GDM1 (cell line): ENCODE measurements at places on chromosomes 4 and X.

- DNase-seq: peak; percentile 88
These were observed 54.0 kb downstream of the MAML3 start for GRCh38 chr4:140099983-140100382.

GRCh38 chr4:123956204-123956603, 559.6 kb downstream of the SPRY1 start:
- no peak for DNase-seq

DNA sequence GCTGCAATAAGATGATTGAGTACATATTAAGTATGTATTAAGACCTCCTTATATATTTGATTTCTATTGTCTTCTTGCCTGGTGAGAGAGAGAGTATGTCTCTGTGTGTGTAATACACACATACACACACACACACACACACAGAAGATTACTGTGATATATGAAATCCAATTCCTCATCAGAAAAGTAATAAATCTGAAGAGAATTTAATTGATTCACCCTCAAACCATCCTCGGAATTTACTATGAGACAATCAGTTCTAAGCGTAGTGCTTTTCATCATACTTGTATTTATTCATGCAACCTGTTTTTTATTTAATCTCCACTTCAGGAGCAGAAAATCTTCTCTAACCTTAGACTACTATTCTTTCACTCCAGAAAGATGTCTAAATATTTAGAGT, 62.3 kb upstream of the TLL1 start:
- DNase-seq: no peak

DNA sequence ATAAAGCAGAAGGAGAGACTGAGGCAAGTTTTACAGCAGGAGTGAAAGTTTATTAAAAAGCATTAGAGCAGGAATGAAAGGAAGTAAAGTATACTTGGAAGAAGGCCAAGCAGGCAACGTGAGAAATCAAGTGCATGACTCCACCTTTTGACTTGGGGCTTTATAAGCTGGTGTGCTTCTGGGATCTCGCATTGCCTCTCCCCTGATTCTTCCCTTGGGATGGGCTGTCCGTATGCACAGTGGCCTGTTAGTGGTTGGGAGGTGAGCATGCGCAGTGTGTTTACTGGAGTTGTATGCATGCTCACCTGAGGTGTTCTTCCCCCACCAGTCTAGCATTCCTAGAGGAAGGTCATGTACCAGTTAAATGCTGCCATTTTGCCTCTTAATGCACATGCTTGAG, 29.1 kb upstream of the C1QTNF7 start:
- no peak for DNase-seq

- no peak for DNase-seq
These were observed 35.8 kb upstream of the MAML3 start for GRCh38 chr4:140189805-140190204.

GRCh38 chrX:69616457-69617203, 717 bp downstream of the EDA start:
- DNase-seq: no peak

DNA sequence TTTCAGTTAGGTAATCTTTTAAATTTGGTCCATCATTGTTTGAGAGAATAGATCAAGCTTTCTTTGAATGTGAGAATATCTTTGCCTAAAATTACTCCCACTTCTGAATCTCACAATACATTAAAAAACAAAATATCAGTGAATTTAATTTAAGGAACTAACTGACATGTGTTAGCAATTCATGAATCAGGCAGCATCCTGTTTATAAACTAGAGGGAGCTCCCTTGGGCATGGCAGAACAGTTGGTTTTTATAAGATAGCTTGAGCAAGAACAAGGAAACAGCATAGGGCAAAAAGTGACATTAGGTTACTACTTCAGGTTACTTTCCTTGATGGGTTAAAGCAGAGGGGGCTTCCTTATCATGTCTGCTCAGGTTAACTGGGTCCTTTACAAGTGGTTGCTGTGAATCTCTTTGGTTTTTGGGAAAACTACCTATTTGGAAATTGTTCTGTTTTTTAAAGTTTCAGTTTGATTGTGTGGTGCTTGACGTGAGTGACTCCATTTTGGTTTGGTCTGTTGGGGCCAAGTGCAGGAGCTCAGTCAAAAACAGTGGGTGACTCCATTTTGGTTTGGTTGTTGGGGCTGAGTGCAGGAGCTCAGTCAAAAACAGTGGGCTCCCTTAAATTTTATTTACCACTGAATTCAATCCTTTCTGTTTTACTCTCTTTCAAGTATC, 68.0 kb downstream of the PPEF2 start:
- no peak for DNase-seq

- no peak for DNase-seq
These were observed 135.7 kb downstream of the QDPR start for GRCh38 chr4:17376205-17376604.

- DNase-seq: no peak
These were observed 20.1 kb upstream of the UVSSA start for GRCh38 chr4:1326751-1327525.

GRCh38 chrX:110241816-110242215, 76.1 kb downstream of the AMMECR1 start:
- DNase-seq: no peak

DNA sequence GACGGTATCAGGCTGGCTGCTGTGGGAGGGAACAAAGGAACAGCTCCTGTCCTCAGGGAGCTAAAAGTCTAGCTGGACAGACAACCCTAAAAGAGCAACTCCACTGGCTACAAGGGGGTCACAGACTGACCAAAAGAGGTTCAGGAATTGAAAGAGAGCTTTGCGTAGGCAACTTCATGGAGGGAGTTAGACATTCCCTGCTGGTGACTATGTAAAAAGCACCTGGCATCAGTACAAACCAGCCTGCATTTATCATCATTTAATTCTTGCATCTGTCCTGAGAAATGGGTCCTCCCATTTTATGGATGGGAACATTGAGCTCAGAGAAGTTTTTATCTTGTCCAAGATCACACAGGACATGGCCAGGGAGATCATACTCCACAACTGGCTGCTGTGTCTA, 1.4 kb upstream of the LGI2 start:
- no peak for DNase-seq

DNA sequence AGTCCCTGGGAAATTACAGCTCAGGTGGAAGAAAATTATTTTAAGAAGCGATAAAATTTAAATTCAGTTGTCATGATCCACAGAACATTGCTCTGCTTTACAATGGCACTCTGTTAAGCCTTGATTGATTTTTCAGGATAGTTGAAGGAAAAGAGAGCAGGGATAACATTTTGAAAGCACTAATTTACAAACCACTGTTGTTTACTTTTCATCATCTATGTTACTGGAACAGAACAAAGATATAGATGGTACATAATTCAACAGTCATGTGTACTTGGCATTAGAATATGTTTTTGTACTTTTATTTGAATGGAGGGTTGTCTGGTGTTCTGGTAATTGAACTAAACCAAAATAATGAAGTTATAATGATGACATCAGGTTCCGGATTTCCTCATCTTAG, 2.6 kb upstream of the ODAM start:
- DNase-seq: no peak

DNA sequence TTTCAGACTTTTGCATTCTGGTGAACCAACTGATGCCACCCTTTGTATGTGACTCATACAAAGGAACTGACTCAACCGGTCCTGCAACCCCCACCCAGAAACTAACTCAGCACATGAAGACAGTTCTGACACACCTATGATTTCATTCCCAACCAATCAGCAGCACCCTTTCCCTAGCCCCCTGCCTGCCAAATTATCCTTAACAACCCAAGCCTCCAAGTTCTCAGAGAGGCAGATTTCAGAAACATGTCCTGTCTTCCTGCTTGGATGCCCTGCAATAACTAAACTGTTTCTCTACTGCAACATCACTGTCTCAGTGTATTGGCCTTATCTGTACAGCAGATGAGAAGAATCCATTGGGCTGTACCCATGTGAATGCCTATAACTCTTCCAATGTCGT, 284.7 kb downstream of the CAMK2D start:
- DNase-seq: no peak

GRCh38 chr4:134326866-134327265, 125.3 kb upstream of the PABPC4L start:
- no peak for DNase-seq

- DNase-seq: no peak
These were observed 4.3 kb downstream of the SOWAHD start for GRCh38 chrX:119762718-119763117.

DNA sequence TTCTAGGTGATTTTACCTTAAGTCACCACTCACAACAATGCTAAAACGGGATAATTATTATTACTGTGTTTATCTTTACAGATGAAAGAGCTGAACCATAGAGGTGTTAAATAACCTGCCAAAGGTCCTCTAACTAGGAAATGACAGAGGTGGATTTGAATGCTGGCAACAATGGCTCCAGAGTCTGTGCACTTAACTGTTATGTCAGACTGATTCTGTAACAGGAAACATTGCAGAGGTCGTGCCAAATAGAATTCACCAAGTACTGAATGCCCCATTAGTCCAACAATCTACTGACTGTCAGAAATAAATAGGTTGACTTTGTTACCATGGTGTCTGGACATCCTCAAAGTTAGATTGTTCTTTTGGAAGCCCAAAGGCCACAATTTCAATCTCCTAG, 20.9 kb upstream of the USP27X start:
- no peak for DNase-seq

DNA sequence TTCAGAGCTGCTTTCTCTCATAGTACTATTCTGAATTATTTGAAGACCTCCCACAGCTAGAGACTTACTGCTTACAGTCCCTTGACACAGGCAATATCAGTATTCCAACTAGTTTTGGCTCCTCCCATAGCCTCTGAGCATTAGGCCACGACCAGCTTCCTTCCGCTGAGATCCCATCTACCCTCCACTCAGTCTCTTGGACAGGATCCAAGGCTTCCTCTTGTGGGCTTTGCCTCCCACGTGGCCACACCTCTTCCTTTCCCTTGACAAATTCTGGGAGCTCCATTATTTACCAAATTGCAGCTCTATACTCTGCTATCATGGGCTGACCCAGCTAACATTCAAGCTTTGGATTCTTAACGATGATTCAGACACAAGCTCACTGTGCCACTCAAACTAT, 470.4 kb upstream of the GALNT7 start:
- no peak for DNase-seq

GRCh38 chrX:46198858-46199257, 346.4 kb downstream of the ZNF674 start:
- DNase-seq: no peak

GRCh38 chr4:4727536-4727935, 131.9 kb upstream of the MSX1 start:
- DNase-seq: no peak

- DNase-seq: no peak
These were observed 80.3 kb upstream of the NEIL3 start for GRCh38 chr4:177229331-177229730.

GRCh38 chr4:30722092-30722358, 1.9 kb downstream of the PCDH7 start:
- DNase-seq: no peak

DNA sequence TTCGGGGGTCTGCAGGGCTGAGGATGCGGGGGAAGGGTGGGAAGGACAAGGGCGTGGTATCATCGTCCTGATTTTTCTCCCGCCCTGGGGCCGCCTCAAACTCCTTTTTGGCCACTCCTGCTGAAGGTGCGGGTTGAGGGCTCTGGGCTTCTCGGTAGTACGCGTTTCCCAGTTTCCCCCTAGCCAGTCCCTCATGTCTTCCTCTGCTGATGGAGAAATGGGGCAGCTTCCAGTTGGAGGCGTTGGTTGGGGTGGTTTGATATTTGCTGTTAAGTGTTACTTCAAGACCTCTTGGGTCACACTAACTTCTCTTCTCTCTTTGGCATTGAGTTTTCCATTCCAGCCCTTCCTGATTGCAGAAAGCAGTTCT, 482 bp downstream of the GSTCD start:
- no peak for DNase-seq

- DNase-seq: no peak
These were observed 21.7 kb downstream of the TMEM184C start for GRCh38 chr4:147638942-147639341.

DNA sequence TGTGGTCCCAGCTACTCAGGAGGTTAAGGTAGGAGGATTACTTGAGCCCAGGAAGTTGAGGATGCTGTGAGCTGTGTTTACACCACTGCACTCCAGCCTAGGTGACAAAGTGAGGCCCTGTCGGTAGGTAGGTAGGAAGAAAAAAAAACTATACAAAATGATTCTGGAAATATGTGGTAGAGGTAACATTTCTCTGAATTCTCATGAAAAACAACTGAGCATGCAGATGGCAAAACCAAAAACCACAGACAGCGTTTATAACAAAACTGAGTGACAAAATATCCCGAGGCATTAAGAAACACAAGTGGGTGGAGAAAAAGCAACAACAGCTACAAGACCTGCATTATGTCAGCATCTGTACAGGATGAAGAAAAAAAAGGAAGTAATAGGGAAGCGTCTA, 211.7 kb downstream of the DLG3 start:
- no peak for DNase-seq

DNA sequence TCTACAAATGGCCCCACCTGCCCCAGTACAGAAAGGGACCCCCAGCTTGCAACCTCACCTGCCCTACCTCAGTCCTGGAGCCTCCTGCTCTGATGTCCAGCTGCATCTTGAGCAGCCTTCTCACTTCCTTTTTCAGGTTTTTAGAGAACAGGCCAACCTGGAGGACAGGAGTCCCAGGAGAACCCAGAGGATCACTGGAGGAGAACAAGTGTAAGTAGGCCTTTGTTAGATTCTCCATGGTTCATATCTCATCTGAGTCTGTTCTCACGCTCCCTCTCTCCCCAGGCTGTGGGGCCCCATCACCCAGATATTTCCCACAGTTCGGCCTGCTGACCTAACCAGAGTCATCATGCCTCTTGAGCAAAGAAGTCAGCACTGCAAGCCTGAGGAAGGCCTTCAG, 3.6 kb downstream of the MAGEA11 start:
- no peak for DNase-seq

GRCh38 chr4:176413171-176413570, 93.4 kb downstream of the SPCS3 start:
- DNase-seq: no peak

DNA sequence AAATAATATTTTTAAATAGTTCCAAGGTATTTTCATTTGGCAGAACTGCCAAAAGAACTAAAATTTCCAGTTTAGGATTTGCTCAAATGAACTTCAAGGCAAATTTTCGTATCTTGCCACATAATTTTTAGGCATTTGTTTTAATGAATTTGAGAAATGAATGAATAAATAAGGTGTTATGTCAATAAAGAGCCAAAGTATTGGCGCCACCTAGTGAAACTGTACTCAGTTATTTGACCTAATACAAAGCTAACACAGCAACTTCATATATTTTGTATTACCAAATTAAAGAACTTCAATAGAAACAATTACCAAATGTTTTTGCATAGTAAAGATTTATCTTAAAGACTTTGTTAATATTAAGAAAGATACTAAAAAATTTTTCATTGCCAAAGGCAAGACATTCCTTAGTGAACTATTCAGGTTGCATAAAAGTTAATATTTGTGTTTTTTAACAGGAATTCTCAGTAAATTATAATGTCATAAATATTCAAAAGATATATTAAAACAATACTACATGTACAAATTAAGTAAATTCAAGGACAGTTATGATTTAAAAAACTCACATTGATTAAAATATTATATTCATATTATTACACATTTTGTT, 50.3 kb downstream of the STPG2 start:
- DNase-seq: no peak

DNA sequence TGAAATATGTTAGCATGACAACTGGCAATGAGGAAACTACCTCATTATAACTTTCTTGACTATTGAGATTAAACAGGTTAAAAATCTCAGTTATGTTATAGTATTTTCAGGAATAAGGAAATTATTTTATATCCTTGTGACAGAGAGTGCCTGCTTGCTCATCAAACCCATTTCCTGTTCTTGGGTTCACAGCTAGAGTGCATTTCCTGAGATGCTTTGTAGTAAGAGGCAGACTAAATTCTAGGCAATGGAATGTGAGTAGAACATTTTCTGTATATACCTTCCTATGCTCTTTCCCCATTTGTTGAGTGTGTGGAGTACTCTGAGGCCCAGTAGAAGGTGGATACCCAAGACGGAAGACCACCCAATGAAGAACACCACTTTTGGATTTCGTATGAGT, 96.9 kb upstream of the CASK start:
- DNase-seq: no peak
